ENCODE measurements at places on chromosomes 3 and 15. TPM values are rescaled to one million over a fixed set of nuclear protein-coding genes. Genes with fewer than 3 reads are reported as not detected.

VGLL3 gene
- 3.6 TPM for total RNA-seq

CRABP1 gene
- not detected for total RNA-seq

RAB7A gene
- total RNA-seq = 250 TPM

P2RY14 gene
- total RNA-seq = 4.4 TPM

TBC1D2B gene
- total RNA-seq = 11.9 TPM

SRP14 gene
- 235 TPM for total RNA-seq

EIF4G1 gene
- total RNA-seq = 250 TPM

SFMBT1 gene
- 20.0 TPM for total RNA-seq

CGNL1 gene
- total RNA-seq = 15.2 TPM

GNAT1 gene
- not detected for total RNA-seq

MOBP gene
- total RNA-seq = not detected

TUSC7 gene
- not detected for total RNA-seq

SOX2 gene
- total RNA-seq = 0.22 TPM

FAIM gene
- total RNA-seq = 3.7 TPM

GOLGA6L7 gene
- total RNA-seq = not detected

EPB42 gene
- total RNA-seq = 0.15 TPM

DET1 gene
- 7.6 TPM for total RNA-seq

IL17RE gene
- 0.45 TPM for total RNA-seq

EOMES gene
- total RNA-seq = 0.17 TPM

CXCR6 gene
- 0.59 TPM for total RNA-seq

POTEB gene
- total RNA-seq = not detected

SEMA4B gene
- total RNA-seq = 23.9 TPM

MYL3 gene
- 9,164 TPM for total RNA-seq

DLL4 gene
- 11.6 TPM for total RNA-seq

PCNP gene
- total RNA-seq = 140 TPM

C2CD4A gene
- not detected for total RNA-seq

STARD9 gene
- total RNA-seq = 6.9 TPM

TIMMDC1 gene
- 349 TPM for total RNA-seq

NR2E3 gene
- total RNA-seq = not detected

TEX55 gene
- not detected for total RNA-seq

GOLGA6D gene
- total RNA-seq = not detected

RBP2 gene
- not detected for total RNA-seq

CD200R1 gene
- 0.87 TPM for total RNA-seq

OIP5 gene
- total RNA-seq = not detected

MUC4 gene
- total RNA-seq = not detected

AADACL2 gene
- not detected for total RNA-seq

MASP1 gene
- 51.9 TPM for total RNA-seq

PLSCR5 gene
- not detected for total RNA-seq

MRAS gene
- total RNA-seq = 405 TPM

GPR149 gene
- total RNA-seq = not detected

CSTA gene
- 1.5 TPM for total RNA-seq

RPL14 gene
- total RNA-seq = 1,099 TPM

PAK6 gene
- 11.1 TPM for total RNA-seq

ARNT2 gene
- 4.1 TPM for total RNA-seq

LRRC15 gene
- total RNA-seq = 0.42 TPM

DAZL gene
- not detected for total RNA-seq

CADPS gene
- 14.3 TPM for total RNA-seq

FYTTD1 gene
- total RNA-seq = 71.8 TPM

P2RY1 gene
- 11.5 TPM for total RNA-seq

BFSP2 gene
- not detected for total RNA-seq

Measured in left ventricle myocardium superior (tissue), 1 donor.